Cerebellar nuclear complex (tissue), 1 donor: ENCODE measurements at places on chromosomes 13 and 19.

- DNase-seq: no peak
These were observed 338 bp downstream of the SLC35E1 start for GRCh38 chr19:16571822-16572331.

DNA sequence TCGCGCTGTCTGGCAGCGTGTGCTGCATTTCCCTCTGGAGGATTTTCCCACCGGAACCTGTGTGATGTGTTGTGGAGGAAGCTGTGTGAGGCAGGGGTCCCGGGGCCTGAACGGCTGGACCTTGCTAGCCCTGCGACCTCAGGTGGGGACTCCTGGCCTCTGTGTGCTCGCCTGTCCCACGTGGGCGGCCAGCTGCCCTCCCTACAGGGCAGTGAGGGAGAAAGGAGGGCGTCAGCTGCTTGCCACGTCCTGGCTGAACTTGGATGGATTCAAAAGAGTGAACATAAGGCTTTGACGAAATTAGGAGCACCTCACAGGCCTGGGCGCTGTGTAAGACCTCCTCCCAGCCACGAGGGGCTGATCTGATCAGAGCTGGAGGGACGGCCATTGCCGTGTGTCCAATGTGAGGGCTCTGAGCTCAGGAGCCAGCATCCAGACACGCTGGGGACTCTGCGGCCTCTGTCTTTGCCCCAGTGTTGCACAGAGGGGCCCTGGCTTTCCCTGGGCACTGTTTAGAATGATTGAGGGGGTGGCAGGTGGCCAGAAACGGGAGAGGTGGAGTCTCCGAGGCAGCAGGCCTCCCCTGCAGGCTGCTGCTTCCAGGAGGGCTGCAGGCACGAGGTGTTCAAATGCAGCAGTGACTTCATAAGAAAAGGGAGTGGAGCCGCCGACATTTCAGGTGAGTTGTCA, 13.0 kb downstream of the TFDP1 start:
- DNase-seq: no peak

GRCh38 chr19:48319647-48320541, 5.5 kb upstream of the EMP3 start:
- DNase-seq: no peak

- no peak for DNase-seq
These were observed 30.0 kb upstream of the NCCRP1 start for GRCh38 chr19:39166571-39167391.

GRCh38 chr13:49629196-49629938, 1.1 kb downstream of the ARL11 start:
- DNase-seq: no peak

- no peak for DNase-seq
These were observed 107.5 kb downstream of the PCDH17 start for GRCh38 chr13:57739089-57739488.
